SK-N-DZ (cell line): ENCODE measurements at places on chromosomes 7 and 10.
A peak's percentile ranks its signal among the peaks of the same experiment; 100 is the strongest.

DNA sequence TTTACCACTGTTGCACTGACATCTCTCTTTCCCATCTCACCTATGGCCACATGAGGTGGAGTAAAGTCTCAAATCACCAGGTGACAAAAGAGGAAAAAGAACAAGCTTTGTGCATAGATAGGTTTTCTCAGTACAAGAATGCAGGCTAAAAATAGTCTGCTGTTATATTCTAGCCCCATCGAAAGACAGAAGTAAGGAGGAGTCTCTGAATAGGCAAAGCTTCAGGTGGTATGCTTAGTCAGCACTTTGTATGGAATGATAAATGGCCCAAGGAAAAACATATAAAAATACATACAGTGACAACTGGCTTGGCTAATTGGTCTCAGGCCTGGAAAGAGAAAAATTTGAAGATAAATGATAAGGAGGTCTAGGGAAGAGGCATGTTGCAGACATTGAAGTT is 39.6 kb upstream of the KCND2 start:
- no peak for DNase-seq

DNA sequence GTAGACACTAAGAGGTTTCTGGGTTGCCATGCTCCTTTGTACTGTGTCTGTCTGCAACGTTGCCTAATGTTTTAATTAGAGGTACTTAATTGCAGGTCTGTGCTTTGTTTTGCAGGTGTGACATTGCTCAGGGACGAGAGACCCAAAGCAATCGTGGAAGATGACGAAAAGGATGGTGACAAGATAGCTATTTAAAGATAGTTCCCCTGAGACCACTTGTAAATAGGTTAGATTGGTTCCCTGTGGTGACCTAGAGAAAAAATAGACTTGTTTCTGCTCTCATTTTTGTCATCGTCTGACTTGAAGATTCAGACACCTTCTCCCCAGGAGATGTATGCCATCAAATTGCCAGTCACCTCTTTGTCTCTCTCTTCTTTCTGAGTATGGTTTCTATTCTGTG is 20.1 kb downstream of the PPP1R17 start:
- DNase-seq, result no peak

DNA sequence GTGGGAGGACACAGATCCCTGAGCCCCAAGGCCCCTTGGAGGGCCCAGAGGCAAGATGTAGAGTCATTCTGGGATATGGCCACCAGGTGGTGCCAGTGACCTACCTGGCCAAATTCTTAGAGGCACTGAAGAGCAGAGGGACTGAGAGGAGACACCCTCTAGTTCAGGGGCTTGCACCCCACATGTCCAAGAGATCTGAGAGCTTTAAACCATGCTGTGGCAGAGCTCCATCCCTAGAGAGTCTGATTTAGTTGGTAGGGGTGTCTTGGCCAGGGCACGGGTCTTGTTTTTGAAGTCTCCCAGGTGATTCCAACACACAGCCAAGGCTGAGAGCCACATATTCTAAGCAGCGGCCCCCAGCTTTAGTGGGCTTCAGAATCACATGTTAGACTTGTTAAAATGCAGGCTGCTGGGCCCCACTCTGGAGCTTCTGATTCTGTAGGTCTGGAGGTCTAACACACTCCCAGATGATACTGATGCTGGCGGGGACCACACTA is 52.5 kb downstream of the PRF1 start:
- DNase-seq, result peak; percentile 66

- no peak for DNase-seq
These were observed 19.4 kb downstream of the SPOCK2 start for GRCh38 chr10:72068901-72069446.

- no peak for DNase-seq
These were observed 80.0 kb downstream of the AKAP9 start for GRCh38 chr7:92020636-92021035.

- no peak for DNase-seq
These were observed 4.2 kb downstream of the PCDH15 start for GRCh38 chr10:54796881-54797280.

- no peak for DNase-seq
These were observed 67.7 kb upstream of the ITGA8 start for GRCh38 chr10:15787426-15787825.

- DNase-seq, result peak; percentile 66
These were observed 25.8 kb upstream of the TMEM120A start for GRCh38 chr7:76020031-76020714.

GRCh38 chr10:91034494-91035159 is 113.7 kb upstream of the ANKRD1 start:
- DNase-seq, result no peak

DNA sequence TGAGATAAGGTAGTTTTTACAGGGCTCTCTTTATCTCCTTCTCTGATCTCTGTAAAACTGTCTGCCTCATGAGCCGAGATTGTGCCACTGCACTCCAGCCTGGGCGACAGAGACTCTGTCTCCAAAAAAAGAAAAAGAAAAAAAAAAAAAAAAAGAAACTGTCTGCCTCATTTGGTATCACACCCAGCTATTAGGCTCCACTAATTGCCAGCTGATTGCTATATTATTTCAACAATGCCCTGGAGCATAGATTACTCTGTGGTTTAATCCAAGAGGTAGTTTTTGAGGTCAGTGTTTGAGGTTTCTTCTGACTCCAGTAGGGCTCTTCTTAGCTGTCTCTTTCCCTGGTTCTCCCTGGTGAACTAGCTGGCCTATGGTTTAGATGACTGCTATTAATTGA is 268.1 kb upstream of the PLPP4 start:
- DNase-seq, result no peak

GRCh38 chr7:25118048-25118753 is 6.9 kb downstream of the CYCS start:
- no peak for DNase-seq

DNA sequence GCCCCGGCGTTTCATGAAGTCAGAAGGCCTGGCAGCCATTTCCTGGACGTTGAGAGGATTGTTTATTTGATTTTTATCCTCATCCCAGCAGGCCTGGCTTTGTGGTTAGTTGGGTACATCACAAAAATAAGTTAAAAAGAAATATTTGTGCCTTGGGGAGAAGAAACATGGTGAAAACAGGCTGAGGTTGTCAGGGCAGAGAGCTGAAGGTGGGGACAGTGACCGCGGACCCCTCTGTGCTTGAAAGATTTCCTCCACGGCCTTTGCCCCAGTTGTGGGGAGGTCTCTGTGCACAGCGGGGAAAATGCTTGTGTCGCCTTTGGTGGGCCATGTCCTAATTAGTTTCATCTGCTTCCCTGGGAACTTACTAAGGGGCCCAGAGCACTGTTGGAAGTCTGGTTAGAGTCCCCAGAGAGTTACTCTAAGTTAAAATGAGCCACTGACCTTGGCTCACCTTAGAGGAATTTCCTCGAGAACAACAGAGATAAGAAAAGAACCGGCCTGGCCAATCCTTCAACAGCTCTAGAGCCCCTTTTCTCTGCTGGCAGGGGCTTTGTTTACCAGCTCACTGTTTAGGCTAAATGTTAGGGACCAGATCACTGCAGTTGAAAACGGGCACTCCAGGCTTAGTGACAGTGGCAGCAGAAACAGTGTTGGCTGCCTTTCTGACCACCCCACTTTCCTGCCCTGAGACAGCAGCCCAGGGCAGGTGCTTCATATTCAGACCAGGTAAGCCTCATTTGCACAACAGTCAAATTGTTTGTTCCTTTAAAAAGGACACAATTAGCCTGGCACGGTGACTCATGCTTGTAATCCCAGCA is 37.9 kb downstream of the CRCP start:
- peak; percentile 89 for DNase-seq

- DNase-seq, result no peak
These were observed 246.4 kb downstream of the EMX2 start for GRCh38 chr10:117788911-117789310.

GRCh38 chr7:122225874-122226273 is 78.7 kb downstream of the FEZF1 start:
- no peak for DNase-seq

DNA sequence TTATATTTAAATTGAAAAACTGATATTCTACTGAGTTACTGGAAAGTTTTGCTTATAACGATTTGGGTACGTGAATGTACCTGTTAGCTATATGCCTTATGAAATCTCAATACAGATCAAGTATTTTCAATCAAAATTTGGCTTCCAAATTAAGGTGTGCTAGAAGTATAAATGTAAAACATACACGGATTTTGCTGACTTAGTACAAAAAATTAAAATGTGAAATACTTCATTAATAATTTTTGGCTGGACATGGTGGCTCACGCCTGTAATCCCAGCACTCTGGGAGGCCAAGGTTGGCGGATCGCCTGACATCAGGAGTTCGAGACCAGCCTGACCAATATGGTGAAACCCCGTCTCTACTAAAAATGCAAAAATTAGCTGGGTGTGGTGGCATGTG is 11.7 kb downstream of the DNAJC1 start:
- no peak for DNase-seq

- no peak for DNase-seq
These were observed 85.8 kb downstream of the TNS3 start for GRCh38 chr7:47496056-47496665.

GRCh38 chr7:140230861-140231770 is 54.3 kb upstream of the KDM7A start:
- DNase-seq, result peak; percentile 86

GRCh38 chr7:50752422-50752821 is 30.3 kb downstream of the GRB10 start:
- DNase-seq, result no peak

DNA sequence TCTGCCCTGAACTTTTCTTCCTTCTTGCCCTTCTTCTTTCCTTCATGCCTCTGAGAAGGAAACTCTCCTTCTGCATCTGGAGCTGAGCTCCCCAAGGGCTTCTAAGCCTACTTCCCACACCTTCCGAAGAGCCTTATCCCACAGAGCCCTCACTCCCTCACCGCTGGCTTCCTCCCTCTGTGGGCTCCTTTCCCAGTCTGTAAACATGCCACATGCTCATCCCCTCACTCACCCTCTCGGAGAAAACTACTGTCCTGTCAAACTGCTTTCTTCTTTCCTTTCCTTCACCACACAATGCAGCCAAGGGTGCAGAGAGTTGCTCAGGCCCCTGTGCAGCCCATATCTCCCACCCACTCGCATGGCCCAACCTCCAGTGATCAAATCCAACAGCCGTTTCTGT is 18.1 kb downstream of the ANKRD16 start:
- DNase-seq, result no peak

DNA sequence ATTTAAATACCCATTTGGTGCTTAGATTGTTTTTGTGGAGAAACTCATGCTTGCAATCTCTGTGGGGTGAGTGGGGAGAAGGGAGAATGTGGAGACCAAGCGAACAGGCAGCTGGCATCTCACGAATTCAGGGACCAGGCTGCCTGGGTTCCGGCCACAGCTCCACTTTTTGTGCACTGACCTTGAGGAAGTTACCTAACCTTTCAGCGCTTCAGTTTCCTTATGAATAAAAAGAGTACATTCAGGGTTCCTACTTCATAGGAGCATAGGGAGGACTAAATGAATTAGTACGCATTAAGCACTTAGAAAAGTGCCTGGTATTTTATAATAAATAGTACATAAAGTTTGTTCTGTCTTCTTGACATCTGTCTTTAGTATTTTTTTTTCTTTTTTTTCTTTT is 72.5 kb downstream of the PRTFDC1 start:
- no peak for DNase-seq

DNA sequence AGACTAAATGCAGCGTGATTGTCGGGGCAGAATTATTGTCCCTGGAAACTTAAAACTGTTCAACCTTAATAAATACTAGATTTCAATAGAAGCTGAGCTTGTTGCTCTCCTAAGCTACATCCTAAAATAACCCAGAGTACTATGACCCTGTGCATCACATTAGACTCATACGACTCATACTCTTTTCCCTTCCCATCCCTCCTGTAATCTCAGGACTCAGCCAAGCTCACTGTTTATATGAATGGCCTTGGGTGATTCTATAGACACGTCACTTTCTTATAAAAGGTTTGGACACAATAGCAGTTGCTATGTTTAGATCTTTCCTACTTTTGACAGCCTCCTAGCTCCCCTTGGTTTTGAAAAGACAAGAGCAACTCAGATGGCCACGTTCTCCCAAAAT is 17.2 kb downstream of the TCF7L2 start:
- DNase-seq, result no peak

GRCh38 chr10:89262086-89263051 is 10.8 kb upstream of the LIPA start:
- DNase-seq, result no peak

DNA sequence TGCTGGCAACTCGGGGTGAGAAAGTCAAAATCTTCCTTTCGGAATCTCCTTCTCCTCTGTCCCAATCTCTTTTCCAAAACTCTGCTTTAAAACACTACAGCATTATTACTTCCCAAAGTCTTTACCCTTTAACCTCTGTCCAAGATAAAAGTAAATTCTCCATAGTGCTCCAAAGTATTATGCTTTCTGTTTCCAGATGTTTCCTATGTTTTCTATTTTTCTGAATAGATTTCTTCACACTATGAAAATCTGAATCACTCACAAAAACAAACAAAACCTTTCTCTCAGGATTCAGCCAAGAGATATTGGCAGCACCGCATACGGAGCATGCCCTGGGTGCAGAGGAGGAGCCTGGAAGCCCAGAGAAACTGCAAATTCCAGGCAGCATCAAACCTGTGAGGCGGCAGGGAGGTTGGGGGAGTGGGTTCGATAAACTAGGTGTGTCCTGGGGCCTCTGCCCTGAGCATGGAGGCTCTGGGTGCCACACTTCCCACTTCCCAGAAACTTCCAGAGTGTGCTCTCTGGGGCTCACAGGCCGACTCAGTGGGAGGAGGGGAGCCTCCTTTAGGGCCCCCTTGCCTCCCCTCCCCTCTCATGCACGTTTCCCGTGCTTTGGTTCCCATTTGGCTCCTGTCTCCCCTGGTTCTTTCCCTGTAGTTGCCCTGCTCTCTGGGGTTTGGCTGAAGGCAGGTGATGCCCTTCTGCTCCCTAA is 35.6 kb downstream of the VIPR2 start:
- no peak for DNase-seq

DNA sequence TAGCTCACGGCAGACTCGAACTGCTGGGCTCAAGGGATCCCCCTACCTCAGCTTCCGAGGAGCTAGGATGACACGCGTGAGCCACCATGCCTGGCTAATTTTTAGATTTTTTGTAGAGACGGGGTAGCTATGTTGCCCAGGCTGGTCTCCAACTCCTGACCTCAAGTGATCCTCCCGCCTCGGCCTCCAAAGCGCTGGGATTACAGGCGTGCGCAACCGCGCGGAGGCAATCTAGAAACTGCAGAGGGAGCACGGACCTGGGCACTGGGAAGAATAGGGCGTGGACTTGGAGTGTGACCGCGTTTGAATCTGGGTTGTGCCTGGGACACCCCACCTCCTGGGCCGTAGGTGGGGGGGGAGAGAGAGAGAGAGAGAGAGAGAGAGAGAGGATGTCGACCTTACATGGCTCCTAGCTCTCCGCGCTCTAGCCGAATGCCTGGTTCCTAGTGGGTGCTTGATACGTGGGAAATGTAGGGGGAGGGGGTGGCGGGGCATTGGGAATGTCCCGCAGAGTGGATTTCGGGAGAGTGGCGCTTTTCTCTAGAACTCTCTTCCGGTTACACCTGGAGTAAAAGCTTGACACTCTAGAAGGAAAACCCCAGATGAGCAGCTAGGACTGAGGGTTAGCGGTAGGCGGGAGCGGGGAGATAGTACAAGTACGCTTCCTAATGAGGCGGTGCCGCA is 1.2 kb upstream of the MAP3K8 start:
- no peak for DNase-seq
